ENCODE measurements at places on chromosomes 7 and 10.

DNA sequence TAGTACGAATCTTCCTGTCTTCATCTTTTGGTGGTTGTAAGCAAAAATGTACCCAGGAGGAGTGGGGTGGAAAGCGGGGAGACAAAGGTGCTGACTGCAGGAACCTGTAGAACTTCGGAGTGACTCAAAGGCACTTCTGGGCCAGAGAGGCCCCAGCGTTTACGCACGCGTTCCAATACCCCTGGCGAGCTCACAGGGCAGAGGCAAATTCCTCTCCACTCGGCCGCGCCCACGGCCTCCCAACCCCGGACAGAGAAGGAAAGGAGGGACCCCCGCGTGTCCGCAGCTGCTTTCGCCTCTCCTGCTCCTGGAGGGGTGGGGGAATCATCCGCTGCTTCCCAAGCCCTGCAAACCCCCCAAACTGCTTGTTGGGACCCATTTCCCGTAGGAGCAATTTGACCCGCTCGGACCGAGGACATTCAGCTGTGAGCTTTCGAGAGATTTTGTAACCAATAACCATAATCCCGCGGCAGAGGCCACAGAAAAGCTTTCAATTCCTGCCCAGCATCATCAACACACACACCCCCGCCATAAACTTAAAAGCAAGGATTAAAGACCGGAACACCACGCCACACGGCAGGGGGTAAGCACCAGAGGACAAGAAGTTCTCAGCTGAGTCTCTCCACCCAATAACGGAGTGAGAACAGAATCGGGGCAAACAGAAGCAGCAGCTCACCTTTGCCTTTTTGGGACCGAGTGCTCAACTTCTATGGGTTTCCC, 2.3 kb downstream of the IGF2BP3 start:
- DNase-seq: peak; percentile 24

DNA sequence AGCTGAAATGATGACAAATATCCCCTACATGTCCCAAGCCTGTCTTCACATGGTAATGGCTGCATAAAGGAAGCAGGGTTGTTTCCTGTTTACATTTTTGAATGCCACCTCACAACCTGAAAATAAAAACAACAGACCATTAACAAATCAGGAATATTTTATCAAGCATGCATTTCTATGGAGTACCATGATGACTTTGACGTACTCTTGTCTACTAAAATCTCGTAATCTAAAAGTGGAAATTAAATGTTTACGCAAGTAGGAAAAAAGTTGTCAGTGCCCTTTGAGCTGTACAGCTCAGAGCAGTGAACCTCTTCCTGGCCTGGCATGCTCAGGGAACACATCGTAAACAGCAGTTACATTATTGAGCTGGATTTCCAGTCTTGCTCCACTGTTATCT, 194.1 kb downstream of the INHBA start:
- no peak for DNase-seq

DNA sequence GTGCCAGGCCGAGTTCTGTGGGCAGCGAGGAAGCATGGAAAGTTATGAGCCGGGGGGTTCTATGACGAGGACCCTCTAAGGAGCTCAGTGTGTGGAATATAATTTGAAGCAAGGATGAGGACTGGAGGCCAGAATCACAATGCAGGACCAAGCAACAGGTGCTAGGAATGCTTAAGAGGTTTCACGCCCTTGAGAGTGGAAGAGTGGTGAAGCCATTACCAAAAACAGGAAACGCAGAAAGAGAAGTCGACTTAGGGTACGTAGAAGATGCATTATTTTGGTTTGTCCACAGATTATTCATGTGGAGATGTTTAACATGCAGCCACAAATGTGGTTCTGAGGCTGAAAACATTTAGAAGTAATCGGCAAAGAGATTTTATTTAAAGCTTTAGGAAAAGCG, 78.7 kb downstream of the PIP4K2A start:
- DNase-seq: no peak

GRCh38 chr10:132185601-132186487, 904 bp upstream of the DPYSL4 start:
- no peak for DNase-seq

DNA sequence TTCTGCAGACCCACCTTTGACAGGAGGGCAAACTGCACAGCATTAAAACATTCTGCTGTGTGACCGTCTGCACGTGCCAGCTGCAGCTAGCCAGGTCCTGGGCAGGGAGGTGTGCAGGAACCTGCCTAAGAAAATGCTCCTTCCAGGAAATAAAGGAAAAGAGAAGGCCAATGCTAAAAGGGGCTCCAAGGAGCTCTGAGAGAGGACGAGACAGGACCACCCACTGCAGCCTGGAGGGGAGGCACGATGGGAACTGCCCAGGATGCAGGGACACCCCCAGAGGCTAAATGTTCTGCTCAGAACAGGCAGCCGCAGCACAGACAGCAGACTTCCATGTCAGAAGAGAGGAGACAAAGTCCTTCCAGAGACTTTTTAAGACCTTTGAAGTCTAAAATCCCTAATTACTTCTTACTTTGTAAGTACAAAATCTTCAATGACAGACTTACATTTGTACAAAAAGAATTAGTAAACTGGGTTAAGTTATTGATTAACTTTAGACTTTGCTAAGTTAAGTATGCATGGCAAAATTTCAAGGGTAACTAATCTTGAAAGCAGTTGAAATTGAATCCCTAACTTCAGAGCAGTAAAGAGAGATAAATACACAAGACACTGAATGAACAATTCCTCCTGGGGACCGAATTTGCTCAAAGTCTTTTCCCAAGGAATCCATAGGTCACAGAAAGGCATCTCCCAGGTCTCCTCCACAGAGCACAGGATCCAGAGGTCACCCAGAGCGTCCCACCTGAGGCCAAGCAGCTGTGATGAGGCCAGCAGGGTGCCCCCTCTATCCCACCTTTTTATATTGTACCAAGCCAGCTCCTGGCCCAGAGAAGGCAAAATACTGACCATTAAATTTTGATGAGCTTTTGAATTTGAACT, 21.5 kb downstream of the HSPA12A start:
- DNase-seq: no peak

DNA sequence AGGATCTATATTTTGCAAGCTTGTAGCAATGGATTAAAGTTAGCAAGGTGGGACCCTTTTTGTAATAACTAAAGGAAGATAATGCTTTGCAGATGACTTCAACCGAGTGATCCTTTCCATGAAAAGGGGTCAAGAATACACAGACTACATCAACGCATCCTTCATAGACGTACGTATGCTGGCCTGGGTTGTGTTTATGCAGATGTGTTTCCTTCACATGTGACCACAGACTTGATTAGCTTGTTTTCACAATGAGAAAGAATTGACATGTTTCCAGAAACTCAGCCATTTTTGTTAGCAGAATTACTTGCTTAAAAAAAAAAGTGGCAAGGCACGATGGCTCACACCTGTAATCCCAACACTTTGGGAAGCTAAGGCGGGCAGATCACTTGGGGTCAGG, 54.2 kb downstream of the MKI67 start:
- DNase-seq: no peak

- DNase-seq: no peak
Measured at GRCh38 chr7:114786455-114786854, 135.4 kb upstream of the MDFIC start.

DNA sequence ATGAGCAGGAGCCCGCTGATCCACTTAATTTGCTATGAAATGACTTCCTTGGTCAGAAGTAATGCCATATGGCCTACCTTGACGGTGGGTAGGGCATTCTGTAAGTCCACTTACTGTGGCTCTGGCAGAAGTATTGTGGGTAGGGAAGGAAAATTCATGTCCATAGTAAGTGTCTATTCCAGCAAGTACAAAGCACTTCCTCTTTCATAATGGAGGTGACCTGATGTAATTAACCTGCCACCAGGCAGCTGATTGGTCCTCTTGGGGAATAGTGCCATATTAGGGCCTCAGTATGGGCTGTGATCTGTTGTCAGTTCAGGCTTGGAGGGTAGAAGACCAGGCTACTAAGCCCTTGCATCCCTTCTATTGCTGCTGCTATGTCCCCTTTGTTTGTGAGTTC, 103.9 kb downstream of the SLC37A3 start:
- DNase-seq: no peak

- no peak for DNase-seq
Measured at GRCh38 chr7:33388332-33388731, 259.0 kb downstream of the BBS9 start.

- DNase-seq: no peak
Measured at GRCh38 chr7:91135703-91136430, 128.4 kb upstream of the FZD1 start.

DNA sequence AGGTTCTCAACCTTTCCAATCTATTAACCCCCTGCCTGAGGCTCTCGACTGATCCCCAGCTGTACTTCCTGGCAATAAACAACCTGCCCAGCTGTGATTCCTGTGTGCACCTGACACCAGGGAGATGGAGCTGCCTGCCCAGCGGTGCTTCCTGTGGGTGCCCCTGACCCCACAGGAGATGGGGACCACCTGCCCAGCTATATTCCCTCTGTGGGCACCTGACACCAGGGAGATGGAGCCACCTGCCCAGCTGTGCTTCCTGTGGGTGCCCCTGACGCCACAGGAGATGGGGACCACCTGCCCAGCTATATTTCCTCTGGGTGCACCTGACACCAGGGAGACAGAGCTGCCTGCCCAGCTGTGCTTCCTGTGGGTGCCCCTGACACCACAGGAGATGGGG, 184.0 kb downstream of the DIP2C start:
- DNase-seq: no peak

DNA sequence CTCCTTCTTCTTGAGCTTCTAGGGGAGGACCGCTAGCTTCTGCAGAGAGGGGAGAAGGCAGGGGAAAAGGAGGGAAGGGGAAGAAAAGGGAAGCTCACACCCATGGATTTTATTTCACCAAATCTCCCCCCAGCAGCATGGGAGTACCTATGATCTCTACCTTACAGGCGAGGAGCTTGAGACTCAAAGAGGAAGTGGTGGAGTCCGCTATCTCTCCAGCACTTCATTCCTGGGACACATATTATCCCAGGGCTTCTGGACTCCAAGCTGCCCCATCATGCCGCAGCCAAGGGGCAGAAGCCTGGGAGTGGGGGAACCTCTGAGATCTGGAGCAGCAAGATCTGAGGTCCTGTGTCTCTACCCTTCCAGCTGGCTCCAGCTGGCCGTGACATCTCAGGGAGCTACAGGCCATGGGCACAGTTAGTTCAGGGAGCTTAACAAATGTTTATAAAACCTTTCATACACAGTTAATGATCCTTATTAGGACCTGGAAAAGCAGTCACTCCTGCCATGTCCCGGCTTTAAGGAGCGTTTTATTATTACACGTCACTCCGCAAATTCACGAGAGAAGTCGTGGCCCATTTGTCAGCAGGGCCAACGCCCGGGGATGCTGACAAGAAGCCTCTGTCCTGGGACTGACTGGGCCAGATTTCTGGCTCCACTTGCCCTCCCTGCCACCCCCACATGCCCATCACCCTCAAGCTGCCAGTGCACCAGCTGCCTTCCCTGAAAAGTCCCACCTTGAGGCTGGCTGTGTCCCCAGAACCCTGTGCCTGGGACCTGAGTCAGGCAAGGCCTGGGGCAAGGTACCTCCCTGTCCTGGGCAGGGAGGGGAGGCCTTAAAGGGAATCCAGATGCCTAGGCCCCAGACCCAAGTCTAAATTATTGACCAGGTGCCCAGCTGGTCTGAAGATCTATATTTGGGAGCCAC, 132.1 kb upstream of the ZMIZ1 start:
- DNase-seq: no peak

- DNase-seq: no peak
Measured at GRCh38 chr7:29598613-29599012, 35.0 kb downstream of the PRR15 start.

DNA sequence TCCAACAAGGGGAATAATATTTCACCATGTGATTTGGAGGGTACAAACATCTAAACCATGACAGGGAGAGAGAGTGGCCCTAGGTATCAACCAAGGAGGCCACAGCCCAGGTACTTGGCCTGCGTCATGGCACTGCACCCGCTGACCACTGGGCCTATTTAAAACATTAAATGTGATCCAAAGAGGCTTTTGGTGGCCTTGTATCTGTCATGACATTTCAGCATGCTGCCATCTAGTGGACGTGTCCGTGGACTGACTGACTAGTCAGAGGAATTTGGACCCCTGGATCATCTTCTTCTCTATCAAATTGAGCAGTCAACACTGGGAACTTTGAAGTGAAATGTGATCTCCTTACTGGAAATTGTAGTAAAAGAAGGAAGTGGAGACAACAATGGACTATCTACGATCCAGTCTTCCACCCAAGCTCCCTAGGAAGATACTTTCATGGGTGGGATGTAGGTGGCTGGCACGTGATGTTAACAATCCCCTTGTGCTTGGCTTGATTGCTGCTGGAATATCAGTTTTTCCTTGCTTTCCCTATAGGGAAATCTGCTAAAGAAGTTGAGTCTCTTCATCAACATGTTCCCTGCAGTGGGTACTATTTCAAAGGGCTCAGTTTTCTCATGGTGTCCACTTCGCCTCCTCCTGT, 24.6 kb upstream of the ITGA8 start:
- DNase-seq: no peak

- no peak for DNase-seq
Measured at GRCh38 chr10:22344781-22345300, 455 bp upstream of the SPAG6 start.

DNA sequence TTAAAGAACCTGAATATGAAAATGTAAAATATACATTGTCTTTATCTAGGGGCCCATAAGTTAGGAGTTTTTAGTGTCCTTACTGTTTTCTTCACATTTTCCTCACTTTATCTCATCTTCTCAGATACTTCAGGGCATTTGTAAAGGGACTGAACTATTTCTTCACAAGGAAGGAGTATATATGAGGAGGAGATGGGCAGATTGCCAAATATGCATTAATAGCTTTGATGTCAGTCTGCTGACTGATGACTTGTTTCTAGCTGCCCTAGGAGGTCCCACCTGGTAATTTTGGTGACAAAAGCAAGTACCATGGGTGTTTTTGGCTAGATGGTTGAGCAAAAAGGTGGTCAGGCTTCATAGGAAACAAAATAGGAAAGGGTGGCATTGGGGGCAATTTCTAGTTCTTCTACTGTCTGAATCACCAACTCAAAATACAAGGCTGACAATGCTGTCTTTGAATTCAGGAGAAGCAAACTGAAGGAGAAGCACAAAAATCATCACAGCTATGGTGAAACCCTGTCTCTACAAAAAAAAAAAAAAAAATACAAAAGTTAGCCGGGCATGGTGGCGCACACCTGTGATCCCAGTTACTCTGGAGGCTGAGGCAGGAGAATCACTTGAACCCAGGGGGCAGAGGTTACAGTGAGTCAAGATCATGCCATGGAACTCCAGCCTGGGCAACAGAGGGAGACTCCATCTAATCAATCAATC, 10.4 kb upstream of the STRIP2 start:
- DNase-seq: no peak

DNA sequence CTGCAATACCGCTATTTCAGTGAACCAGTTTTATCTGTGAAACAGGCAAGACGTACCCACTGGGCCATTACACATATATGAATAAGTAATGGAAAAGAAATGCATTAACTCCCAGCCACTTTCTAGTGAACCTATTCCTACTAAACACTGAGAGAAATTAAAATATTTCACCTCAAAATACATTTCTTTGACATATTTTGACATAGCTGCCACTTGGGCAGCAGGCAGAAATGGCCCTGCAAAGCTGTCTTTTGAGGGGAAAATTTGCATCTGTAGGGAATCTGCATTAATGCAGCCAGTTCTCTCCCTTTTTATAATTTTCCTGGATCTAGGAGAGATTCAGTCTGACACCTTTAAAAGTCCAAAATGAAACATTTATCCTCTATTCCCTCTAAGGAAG, 714.8 kb upstream of the POM121L12 start:
- no peak for DNase-seq

GRCh38 chr10:104584541-104584940, 56.5 kb upstream of the SORCS3 start:
- DNase-seq: no peak

All from NCI-H2227 treated with DMSO at 0.1 percent for 48 hours (cell line).